ENCODE measurements at places on chromosomes 11 and 22.

GRCh38 chr11:101390539-101390938 lies 193.3 kb downstream of the TRPC6 start:
- DNase-seq, result no peak

GRCh38 chr11:43880640-43881159 lies at the start of gene ALKBH3:
Gene ALKBH3 (plus strand): TSS chr11:43880831. CDS start chr11:43882653, 1,822 bp downstream.
- DNase-seq, result peak; percentile 92

GRCh38 chr11:133952199-133953190 lies 4.3 kb downstream of the IGSF9B start:
- no peak for DNase-seq

GRCh38 chr11:135022454-135022853 lies 610.4 kb upstream of the B3GAT1 start:
- no peak for DNase-seq

- DNase-seq, result no peak
These were observed 25.9 kb downstream of the PIWIL4 start for GRCh38 chr11:94593030-94593429.

- no peak for DNase-seq
These were observed 38.7 kb downstream of the RTN3 start for GRCh38 chr11:63719987-63720386.

DNA sequence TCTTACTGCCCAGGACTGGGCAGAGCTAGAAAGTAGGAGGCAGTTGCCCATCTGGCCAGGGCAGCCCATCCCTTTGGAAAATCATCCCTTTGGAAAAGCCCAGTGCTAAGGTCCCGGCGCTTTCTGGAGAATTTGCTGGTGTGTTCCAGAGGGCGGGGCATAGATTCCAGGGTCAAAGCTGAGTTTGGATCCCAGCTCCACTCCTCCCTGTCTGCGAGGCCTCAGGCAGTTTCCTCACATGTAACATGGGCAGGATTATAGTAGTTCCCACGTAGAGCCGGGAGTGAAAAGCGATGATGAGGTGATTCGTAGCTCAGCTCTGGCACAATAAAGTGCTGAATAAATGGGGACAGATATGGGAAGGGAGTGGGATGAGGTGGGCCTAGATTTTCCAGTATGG lies 31.4 kb upstream of the LRRC10B start:
- DNase-seq, result no peak

- no peak for DNase-seq
These were observed 35.1 kb upstream of the PDGFD start for GRCh38 chr11:104199053-104199452.

DNA sequence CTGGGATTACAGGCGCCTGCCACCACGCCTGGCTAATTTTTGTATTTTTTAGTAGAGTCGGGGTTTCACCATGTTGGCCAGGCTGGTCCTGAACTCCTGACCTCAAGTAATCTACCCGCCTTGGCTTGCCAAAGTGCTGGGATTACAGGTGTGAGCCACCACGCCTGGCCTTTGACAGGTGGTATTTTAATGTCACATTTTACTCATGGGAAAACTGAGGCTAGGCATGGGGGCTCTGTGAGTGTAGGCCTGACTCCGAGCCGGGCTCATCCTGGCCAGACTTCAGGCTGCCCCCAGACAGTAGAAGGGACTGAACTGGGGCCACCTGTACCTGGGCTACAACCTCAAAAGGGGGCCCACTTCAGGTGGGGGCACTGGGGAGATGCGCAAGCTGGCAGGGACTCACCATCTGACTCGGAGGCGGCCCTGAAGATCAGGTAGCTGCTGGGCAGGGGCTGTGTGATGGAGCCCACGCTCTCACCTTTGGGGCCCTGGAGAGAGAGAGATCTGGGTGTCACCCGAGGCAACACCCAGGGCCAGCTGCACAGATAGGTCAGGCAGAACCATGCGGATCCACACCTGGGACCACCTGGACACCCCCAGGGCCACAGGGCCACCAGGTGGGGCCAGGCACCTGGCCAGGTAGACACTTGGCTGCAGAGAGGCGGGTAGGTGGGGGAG lies 45.8 kb downstream of the OSBPL5 start:
- no peak for DNase-seq

GRCh38 chr11:77522215-77522614 lies 48.3 kb upstream of the PAK1 start:
- DNase-seq, result no peak

DNA sequence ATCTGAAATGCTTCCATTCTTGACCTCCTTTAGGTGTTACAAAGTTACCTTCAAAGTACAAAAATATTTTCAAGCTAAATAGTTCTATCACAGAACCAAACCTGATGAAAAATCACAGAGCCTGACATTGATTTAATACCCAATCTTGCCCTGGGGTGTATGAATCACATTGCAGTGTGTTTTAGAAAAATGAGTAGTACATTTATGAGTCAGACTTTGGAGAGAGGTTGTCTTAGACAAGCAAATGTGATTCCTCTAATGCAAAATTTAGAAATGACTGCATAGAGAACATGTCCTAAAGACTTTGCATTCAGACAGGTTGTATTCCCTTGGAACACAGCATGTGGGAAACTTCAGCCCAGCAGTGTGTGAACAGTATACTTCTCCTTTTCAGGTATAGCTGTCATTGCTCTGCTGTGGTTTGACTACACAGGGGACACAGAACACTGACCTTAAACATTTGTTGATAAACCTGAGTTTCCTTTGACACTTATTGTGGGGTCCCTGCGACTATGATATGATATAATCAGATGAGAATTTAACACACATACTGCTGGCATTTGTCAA lies 972.1 kb downstream of the JRKL start:
- no peak for DNase-seq

- DNase-seq, result no peak
These were observed 15.3 kb downstream of the HDHD5 start for GRCh38 chr22:17143826-17144225.

DNA sequence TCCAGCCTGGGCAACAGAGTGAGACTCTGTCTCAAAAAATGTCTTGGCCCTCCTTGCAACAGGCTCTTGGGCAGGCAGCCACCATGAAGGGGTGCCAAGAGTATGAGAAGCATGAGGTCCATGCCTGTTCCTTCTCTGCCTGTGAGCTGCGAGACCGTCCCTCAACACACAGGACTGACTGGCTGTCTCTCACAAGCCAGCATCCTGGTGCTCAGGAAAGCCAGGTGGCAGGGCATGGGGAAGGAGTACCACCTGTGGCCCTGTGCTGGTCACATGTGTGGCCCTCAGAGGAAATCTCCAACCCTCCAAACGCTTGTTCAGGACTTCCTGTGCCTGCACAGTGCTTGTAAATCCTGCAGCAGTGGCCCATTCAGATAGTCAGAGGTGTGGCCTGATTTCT lies 83.2 kb downstream of the ATXN10 start:
- DNase-seq, result peak; percentile 63

- DNase-seq, result no peak
These were observed 111.9 kb downstream of the MED15 start for GRCh38 chr22:20619045-20619892.

- peak; percentile 43 for DNase-seq
These were observed 12.1 kb downstream of the GNB1L start for GRCh38 chr22:19842393-19843106.

- DNase-seq, result no peak
These were observed 96.6 kb upstream of the FAT3 start for GRCh38 chr11:92128026-92128425.

GRCh38 chr22:45600790-45601730 lies 70.6 kb upstream of the ATXN10 start:
- DNase-seq, result no peak

- no peak for DNase-seq
These were observed 33.5 kb upstream of the CD44 start for GRCh38 chr11:35105319-35106079.

- no peak for DNase-seq
These were observed 1231.5 kb downstream of the JRKL start for GRCh38 chr11:97621282-97621681.

- no peak for DNase-seq
These were observed 70.8 kb downstream of the NTM start for GRCh38 chr11:131441051-131441810.

DNA sequence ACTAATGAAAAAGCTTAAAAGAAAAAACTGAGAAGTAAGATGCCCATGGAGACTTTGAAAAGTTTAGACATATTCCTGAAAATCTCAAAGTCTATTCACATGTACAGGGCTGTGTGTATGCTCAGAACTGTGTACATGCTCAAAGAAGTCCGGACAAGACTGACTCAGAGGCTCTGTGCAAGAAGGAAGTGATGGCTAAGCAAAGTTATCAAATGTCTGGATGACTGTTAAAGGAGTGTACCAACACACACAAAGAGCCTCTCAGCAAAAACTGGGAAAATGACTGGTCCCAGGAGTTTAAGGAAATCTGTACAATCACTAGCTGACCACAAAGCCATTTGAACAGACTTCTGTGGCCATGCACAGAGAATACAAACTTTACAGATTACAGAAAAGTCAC lies 33.1 kb upstream of the ARHGAP32 start:
- DNase-seq, result no peak

DNA sequence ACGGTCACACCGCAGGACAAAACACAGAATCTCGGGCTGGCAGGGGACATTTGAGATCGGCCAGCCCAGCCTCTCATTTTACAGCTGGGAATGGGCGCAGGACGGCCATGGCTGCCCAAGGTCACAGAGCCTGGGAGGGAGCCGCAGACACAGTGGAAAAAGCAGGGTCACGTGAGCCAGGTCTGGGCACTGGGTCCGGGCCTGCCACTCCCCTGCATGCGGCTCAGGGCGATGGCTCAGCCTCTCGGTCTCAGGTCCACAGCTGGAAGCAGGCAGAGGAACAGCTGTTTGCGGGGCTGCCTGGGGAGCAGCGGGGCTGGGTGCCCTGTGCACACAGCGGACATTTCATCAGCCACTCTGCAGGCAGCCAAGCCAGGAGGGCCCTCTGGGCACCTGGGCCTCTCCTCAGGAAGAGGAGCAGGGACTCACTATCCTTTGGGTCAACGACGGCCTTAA lies 10.4 kb upstream of the PPARA start:
- peak; percentile 66 for DNase-seq

DNA sequence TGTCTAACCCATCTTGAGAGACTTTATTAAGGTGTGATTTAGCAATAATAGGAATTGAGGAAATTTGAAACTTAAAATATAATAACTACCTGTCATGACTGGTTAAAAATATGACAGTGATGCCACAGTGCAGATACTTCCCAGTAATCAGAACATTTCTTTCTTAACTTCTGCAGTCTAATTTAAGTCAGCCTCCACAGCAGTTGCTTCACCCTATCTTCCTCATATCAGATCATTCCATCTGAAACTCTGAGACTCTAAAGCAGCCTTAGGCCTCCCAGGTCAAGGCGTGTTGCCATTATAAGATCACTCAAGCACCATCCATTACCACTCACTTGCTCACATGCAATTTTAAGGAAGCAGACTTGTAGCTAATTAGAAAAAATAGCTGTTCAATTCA lies 302.2 kb downstream of the AASDHPPT start:
- DNase-seq, result no peak

All from upper lobe of left lung (tissue), 6 donors.